ENCODE measurements at places on chromosomes 3 and 15.

DNA sequence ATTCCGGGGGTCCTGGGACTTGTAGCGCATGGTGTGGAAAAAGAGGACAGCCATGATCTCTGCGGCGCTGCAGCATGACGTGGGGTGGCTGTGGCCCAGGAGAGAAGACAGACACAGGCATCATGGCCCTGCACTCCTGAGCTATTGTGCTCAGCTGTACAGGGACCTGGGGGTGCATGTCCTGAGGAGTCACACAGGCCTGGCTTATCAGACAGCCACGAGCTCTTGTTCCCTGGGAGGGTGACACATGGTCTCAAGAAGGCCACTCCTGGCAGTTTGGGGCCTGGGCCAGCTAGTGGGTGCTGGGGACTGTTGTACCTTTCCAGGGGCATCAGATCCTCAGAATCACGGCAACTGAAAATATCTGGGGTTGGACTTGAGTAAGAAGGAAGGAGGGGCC is 13.7 kb downstream of the TKT start:
- DNase-seq: no peak

DNA sequence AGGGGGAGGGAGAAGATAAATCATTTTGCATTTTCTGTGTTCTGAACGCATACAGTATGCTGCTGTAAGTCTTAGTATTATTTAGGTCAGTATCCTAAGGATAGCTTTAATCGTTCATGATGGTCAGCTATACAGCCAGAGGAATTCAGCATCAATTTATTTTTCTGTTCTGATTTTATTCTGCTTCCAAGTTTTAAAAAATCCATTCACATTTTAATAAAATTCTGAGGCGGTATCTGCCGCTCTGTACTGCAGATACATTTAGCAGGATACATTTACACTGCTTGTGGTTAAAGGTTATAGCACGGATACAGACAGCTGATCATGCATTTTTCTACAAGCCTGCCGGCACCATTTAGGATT is 17.8 kb downstream of the ZBTB38 start:
- no peak for DNase-seq

DNA sequence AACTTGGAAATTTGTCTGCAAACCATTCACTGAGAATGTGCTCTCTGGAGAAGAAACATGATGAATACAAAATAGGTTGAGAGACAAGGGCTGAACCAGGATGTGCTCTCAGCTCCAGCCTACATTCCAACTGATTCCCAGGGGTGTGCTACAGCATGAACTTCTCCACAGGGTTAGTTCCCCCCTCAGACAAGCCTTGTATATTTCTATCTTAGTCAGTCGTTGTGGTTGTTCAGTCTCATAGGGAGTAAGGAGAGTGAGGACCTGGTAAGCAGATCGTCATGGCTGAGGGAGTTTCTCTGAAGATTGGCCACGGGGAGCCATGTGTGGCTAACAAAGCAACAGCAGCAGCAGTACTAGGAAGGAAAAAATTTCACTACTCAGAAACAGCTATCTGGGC is 919.7 kb upstream of the CADM2 start:
- DNase-seq: no peak

- DNase-seq: no peak
Measured at GRCh38 chr3:156548041-156548687, 6.8 kb downstream of the SSR3 start.

- no peak for DNase-seq
Measured at GRCh38 chr3:181695661-181696491, 15.8 kb upstream of the SOX2 start.

DNA sequence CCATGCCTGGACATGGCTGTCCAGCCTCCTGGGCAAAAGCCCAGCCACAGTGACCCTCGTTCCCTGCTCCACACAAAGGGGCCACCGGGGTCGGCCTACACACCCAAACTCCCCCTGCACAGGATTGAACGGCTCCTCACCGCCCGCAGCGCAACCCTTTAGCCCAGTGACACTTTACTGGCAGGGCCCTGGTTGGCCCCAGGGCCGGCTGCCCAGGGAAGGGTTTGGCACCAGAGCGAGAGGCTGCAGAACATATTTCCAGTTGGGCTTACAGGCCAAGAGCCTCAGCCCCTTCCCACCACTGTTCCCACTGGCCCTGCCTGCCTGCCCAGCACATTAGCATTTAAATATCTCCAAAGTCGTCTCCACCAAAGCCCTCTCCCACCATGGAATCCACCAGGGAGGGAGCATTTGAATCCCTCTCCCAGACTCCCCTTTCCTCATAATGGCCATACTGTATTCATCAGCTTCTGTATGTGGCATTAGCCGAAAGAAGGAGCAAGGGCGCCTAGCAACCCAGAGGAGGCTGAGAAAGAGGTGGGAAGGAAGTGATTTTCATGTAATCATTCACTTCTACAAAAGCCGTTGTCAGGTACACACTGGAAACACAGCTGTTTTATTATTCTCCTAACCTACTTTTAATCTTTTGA is 85.4 kb downstream of the SLC6A11 start:
- DNase-seq: no peak

DNA sequence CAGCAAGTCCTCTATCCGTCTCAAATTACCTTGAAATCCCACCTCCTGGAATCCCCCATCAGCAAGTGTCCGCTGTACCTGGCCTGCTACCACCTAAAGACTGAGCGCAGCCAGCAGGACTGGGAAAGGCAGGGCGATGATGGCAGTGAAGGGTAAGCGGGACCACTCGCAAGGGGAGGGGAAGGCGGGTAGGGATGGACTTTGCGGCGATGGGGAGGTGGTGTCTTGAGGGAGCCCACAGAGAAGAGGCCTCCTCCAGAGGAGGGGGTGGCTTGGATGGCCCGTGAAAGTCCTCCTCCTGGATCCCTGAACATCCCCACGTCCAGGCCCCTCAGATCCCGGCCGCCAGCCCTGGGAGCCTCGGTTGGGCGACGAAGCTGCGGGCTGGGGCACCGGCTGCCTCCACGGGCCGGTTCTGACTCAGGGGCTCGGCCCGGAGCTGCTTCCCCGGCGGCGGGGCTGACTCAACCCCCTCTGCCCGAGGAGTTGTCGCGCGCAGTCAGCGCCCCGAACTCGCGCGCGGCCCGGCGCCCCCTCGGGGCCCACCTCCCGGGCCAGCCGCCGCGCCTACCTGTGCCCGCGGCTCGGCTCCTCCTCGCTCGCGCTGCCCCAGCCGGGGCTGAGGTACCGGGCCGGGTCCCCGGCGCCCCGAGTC is 512 bp downstream of the LARP6 start:
- DNase-seq: no peak

DNA sequence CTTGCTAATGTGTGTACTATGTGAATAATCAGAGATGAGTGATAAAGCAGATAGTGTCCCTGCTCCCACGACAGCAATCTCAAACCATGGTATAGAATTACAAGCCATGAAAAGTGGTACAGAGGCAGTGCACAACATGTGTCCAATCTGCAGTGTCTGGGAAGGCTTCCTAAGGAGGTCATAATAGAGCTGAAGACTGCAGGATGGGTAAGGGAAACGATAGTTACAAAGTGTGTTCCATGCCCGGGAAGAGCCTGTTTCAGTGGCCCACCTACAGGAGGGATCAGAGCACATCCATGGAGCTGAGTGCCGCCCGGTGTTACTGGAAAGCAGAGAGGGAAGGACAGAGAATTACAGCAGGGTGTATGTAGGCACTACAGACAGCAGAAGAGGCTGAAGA is 48.9 kb downstream of the PAK2 start:
- DNase-seq: no peak

GRCh38 chr15:29571792-29572431 is 250.4 kb downstream of the TJP1 start:
- no peak for DNase-seq

GRCh38 chr3:17518189-17519059 is 224.0 kb downstream of the TBC1D5 start:
- no peak for DNase-seq

- DNase-seq: no peak
Measured at GRCh38 chr3:3778216-3778615, 21.0 kb upstream of the LRRN1 start.

DNA sequence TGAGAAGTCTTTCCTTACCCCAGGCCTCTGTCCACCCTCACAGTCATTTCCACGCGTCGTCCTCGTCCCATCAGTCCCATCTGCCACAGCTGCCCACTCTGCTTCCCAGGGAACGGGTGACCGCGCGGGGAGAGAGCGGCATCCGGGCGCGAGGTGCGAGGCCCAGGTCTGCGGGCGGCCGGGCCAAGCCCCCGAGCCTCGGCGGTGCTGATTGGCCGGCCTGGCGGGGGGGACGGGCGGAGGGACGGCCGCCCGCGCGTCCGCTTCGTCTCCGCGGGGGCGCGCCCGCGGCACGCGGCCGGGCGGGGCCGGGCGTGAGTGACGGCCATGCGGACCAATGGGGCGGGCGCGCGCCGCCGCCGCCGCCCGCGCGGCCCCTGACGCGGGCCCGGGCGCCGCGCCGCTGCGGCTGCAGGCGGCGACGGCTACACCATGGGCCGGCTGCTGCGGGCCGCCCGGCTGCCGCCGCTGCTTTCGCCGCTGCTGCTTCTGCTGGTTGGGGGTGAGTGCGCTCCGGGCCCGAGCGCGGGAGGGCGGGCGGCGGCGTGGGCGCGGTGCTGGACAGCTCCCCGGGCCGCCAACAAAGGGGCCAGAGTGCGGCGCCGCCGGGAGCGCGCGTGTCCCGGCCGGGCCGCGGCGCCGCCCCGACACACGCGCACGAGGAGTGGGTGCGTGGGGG is at the start of gene PODXL2:
Gene PODXL2, plus strand, starts transcription at position 398 of the 679 bp plus-strand sequence. Its CDS starts 35 bp downstream, at position 433.
- peak; percentile 32 for DNase-seq

DNA sequence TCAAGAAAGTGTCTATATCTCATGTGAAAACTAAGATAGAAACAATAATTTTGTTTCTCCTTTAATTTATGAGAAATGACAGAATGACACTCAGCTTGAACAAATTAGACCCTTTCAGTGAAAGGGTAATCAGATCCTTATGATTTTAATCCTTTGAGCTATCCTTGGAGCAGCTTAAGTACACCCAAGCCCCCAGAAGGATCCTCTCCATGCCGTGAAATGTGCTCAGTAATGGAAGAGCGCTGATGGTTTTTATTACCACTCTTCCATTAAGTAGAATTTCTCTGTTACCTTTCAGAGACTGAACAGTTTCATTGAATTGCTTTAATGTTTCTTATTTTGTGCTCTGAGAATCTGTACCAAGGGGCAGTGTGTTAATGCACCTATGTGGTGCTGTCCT is 54.3 kb downstream of the HMG20A start:
- no peak for DNase-seq

- DNase-seq: no peak
Measured at GRCh38 chr3:33473813-33474212, 33.6 kb upstream of the UBP1 start.

DNA sequence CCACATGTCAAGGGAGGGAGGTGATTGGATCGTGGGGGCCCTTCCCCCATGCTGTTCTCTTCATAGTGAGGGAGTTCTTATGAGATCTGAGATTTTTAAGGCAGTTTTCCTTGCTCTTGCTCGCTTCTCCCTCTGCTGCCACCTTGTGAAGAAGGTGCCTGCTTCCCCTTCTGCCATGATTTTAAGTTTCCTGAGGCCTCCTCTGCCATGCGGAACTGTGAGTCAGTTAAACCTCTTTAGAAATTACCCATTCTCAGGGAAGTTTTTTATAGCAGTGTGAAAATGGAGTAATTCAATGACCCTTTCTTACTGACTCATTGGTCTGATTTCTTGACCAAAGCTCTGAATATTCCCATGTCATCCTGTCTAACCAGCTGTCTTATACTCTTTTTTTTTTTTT is 484.4 kb upstream of the TPRG1 start:
- peak; percentile 98 for DNase-seq

Measured in inflammatory macrophage treated with lipopolysaccharide for 4 hours (primary cell).